ENCODE measurements at places on chromosomes 5 and 9.

- no peak for DNase-seq
Observed at GRCh38 chr9:133200631-133201030, 8.4 kb downstream of the OBP2B start.

DNA sequence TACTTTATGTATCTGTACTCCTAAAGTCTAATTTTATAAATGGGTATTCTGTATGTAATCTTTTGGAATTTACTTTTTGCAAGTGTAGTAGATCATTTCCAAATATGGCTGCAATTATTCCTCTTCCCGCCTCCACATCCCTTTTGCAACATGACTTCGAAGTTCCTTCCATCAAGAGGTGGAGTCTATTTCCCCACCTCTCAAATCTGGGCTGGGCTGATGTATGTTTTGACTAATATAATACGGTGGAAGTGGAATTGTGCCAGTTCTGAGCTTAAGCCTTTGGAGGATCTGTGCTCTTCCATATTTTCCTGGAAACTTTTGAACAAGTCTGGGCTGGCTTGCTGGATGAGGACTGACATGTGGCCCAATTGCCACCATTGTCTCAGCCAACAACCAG is 155.9 kb downstream of the FGF18 start:
- no peak for DNase-seq

DNA sequence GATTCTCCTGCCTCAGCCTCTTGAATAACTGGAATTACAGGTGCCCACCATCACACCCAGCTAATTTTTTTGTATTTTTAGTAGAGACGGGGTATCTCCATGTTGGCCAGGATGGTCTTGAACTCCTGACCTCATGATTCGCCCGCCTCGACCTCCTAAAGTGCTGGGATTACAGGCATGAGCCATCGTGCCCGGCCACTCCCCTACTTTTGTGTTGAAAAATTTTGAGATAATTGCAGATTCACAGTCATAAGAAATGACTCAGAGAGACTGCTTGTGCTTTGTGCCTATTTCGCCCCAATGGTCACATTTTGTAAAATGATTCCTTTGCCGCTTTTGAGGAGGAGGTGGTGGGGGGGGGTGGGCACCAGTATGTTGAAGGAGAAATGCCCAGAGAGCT is 48.1 kb upstream of the SH3PXD2B start:
- DNase-seq = no peak

DNA sequence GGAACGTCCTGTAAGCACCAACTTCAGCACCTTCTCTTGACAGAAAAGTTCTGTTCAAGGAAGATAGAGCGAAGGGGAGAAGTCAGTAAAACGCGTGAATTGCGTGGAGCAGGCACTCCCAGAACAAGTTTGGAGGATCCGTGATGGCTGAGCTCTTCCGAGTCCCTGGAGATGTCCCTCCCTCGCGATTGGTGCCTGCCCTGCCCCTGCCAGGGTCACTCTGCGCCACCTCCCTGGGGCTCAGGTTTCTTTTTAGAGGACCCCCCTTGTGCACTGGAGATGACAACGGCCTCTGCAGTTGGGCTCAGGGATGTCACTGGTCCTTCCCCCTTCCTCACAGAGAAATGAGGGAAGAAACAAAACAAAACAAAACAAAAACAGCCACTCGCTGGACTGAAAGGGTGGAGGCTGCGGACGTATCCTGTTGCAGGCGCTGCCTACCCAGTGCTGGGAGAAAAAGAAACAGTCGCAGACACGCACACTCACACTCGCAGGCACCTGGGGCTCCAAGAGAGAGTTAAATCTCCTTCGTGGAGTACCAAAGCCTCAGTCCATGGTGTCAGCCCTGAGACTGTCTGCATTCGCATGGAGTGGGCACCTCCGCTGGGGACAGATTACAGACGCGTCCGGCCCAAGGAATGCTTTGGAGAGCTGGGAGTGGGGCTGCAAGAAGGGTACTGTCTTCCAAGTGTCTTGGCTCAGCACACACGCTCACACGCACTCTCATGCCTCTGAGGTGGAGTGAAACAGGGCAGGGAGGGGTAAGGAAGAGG is 512.7 kb downstream of the SLCO4C1 start:
- no peak for DNase-seq

GRCh38 chr5:169303119-169303515 is 2.2 kb upstream of the SLIT3 start:
- DNase-seq = no peak

- DNase-seq = no peak
Observed at GRCh38 chr9:93397661-93398373, 53.7 kb upstream of the FAM120A start.

GRCh38 chr5:179533907-179534306 is 16.4 kb upstream of the RUFY1 start:
- no peak for DNase-seq

DNA sequence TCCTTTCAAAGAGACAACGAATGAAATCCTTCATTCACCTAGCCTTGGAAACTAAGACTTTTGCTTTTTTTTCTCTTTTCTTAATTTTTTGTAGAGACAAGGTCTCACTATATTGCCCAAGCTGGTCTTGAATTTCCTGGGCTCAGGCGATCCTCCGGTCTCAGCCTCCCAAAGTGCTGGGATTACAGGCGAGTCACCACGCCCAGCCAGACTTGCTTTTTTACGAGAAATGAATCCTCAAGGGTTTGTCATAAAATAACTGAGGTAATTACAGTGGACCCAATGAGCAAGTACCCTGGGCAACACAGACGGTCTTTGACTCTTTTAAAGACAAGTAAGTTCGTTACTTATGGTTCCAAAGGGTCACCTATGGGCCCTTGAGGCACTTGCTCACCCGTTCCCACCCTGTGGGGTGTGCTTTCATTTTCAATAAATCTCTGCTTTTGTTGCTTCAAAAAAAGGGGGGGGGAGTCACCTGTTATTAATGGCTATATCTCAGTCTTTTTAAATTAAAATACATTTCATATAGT is 70.4 kb downstream of the TRPM6 start:
- DNase-seq = no peak

DNA sequence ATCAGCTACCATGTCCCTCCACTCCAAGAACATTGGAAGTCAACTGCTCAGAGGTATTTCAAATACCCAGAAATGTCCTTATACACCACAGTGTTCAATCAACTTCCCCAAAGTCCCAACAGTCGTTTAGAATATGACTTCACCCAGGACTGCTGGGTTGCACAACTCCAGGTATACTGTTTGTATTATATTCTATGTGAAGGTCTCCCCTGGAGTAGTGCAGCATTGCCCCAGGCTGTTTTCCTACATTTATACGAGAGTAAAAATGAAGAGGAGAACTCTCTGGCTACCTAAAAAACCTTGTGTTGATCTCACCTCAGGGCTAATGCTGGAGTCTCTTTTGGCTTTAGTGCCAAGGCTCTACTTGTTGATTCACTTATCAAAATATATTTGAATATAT is 183.6 kb upstream of the MAP3K1 start:
- DNase-seq = no peak

GRCh38 chr9:124329206-124329792 is 71.5 kb downstream of the NEK6 start:
- no peak for DNase-seq

GRCh38 chr5:62115014-62115413 is 191.0 kb upstream of the KIF2A start:
- no peak for DNase-seq

DNA sequence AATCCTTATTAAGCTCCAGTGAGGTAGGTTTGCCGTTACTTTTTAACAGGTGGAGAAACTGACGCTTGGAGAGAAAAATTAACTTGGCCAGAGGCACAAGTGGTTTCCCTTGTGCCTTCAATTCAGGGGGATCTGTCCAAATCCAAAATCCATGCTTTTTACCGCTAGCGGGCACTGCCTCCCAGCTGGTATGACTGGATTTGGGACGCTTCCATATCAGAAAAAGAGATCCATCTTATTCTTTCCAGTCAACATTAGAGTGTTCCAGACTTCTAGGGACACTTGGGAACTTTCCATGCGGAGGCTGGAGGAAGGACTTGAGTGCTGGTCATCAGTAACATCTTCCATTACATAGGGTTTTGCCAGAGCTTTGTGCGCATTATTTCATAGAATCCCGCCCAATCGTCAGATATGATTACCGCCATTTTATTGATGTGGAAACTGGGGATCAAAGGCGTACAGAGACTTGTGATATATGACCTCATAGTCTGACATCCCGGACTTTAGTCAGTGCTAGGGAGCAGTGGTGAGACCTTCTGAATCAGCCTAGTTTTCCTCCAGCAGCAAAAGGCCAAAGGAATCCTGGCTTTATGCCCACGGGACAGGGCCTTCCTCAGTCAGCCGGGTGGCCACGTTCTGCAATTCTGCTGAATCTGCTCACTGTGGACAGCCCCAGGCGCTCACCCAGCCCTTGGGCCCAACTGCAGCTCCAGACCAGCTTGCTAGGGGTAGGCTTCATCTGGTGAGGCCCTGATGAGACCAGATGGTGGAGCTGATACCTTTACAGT is 1.1 kb upstream of the GNPDA1 start:
- DNase-seq = peak; percentile 21

- DNase-seq = no peak
Observed at GRCh38 chr5:167312225-167312624, 979.2 kb upstream of the WWC1 start.

DNA sequence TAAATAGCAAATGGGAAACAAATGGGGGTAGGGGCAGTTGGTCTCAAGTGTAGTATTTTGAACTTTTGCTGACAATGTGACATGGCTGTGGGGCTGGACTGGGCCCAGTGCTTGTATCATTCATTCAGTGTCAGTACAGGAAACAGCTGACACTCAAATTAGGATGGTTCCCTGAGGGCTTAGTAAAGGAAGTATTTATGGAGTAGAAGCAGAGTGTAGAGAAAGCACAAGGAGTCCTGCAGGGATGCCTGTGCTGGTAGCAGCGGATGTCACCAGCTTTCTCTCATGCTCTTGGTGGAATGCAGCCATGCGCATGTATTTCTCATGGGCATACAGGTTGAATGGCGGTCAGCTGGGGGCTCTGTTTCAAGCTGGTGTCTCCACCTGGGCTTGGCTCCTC is 72.9 kb upstream of the SLC44A1 start:
- no peak for DNase-seq

- DNase-seq = no peak
Observed at GRCh38 chr5:168734620-168735300, 155.6 kb upstream of the PANK3 start.

- DNase-seq = no peak
Observed at GRCh38 chr5:129046151-129046550, 48.4 kb upstream of the ISOC1 start.

DNA sequence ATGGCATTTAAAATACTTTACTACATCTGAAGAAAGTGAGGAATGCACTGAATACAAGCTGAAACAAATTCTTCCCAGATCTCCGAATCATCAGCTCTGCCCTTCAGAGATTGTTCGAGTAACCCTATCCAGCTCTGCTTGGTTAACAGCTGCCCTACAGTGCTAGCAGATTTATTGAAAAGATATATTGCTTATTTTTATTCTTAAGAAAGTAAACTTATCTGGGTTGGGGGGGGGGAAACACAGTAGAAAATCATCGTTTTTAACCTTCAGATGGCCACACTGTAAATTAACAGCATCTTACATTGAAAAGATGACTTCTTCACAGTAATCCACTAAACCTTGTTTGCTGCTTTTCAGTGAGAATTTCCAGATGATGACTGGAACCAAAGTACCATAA is 210.8 kb downstream of the NFIB start:
- DNase-seq = no peak

- DNase-seq = no peak
Observed at GRCh38 chr9:136039488-136039887, 55.6 kb downstream of the NACC2 start.

GRCh38 chr9:114359801-114360200 is 28.0 kb downstream of the AKNA start:
- no peak for DNase-seq

GRCh38 chr9:22119522-22120158 is 110.5 kb upstream of the CDKN2B start:
- peak; percentile 15 for DNase-seq

GRCh38 chr9:137333016-137333671 is 31.1 kb upstream of the NRARP start:
- no peak for DNase-seq

DNA sequence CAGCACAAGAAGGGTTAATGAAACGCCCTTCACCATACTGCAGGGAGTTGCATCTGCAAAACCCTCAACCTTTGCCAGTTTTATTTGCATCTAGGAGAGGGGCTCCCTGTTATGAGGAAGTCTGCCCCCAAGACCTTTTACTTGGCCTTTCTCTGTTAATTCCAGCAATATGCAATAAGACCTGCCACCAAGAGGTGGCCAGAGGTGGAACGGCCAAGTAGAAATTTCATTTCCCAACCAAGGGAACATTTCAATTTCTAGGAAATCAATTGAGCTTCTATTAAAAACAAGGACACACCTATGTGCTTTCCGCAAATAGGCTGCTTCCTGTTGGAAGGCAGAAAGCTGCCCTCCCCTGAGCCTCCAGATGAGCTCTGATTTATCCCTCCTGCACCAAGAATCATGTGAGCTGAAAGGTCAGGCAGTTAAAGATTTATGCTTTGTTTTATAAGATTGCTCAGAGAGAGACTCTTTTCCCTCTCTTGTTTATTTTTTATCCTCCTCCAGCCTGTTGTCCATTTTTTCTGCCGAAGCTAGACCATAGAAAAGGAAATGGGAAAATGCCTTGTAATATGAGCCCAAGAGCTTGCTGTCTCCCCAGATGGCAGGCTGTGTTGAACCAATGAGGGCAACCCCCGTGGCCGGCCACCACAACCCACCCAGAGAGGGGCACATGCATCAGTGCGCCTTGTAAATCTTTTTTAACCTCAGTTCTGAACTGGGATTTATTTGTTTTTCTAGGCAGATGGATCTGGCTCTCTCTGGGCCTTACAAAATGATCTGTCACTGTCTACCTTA is 572.8 kb downstream of the TLE1 start:
- DNase-seq = no peak

GRCh38 chr9:9942764-9943424 is 669.9 kb downstream of the PTPRD start:
- peak; percentile 43 for DNase-seq

DNA sequence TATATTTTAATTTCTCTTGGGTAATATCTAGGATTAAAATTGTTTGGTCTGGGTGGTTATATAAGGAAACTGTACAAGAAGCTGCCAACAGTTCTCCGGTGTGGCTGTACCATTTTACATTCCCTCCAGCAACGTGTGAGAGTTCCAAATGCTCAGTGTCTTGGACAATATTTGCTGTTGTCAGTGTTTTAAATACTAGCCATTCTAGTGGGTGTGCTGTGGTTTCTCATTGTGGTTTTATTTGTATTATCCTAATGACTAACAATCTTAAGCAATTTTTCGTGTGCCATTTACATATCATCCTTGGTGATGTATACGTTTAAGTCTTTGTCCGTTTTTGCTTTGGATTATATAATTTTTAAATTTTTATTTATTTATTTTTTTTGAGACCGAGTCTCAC is 34.0 kb downstream of the TNFSF15 start:
- DNase-seq = no peak

- no peak for DNase-seq
Observed at GRCh38 chr9:95053611-95054570, 263.6 kb downstream of the FANCC start.

GRCh38 chr9:98504298-98505282 is 204.1 kb downstream of the GABBR2 start:
- no peak for DNase-seq

DNA sequence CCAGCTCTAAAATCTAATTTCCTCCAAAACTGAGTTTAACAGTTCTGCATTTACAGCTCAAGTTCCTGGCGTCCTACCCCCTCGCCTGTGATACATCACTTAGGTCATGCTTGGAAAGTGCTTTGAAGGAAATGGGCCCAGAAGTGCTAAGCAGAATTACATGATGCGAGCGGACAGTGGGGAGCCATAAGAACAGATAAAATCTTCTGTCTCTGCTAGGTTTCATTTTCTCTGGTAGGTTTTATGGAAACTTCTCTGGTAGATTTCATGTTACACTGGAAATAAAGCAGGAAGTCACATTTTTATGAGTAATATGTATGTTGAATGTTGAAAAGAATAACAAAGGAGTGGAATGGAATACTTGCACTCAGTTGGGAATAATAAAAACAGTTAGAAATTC is 138.3 kb downstream of the ZDHHC21 start:
- no peak for DNase-seq
